ENCODE measurements at places on chromosomes 2 and 18. TPM values are rescaled to one million over a fixed set of nuclear protein-coding genes. Genes with fewer than 3 reads are reported as not detected.
A peak's percentile ranks its signal among the peaks of the same experiment; 100 is the strongest.

- H3K27me3 ChIP-seq: peaks cover 18% of the 10 kb centered on the region
- no peaks in the 10 kb centered on the region for H3K4me1 ChIP-seq
- no peaks in the 10 kb centered on the region for H3K36me3 ChIP-seq
- no peak for DNase-seq
Measured at GRCh38 chr2:72931280-72931910, 14.1 kb downstream of the EMX1 start.

GCG gene
- not detected for total RNA-seq

FAP gene
- total RNA-seq: 10.8 TPM

GPR39 gene
- total RNA-seq: not detected

- no peak overlapping the region for H3K27ac ChIP-seq
- no peak overlapping the region for H3K4me3 ChIP-seq
- DNase-seq: peak; percentile 62
Measured at GRCh38 chr2:167925758-167926157, 321.6 kb downstream of the STK39 start.

- no peaks in the 10 kb centered on the region for H3K4me1 ChIP-seq
- no peak for DNase-seq
- no peaks in the 10 kb centered on the region for H3K27me3 ChIP-seq
Measured at GRCh38 chr2:186130748-186131641, 355.1 kb upstream of the ZC3H15 start.

- peaks cover 45% of the 10 kb centered on the region for H3K4me1 ChIP-seq
- H3K4me3 ChIP-seq: no peak overlapping the region
- H3K27ac ChIP-seq: no peak overlapping the region
- H3K27me3 ChIP-seq: no peaks in the 10 kb centered on the region
- H3K36me3 ChIP-seq: no peaks in the 10 kb centered on the region
Measured at GRCh38 chr2:217049956-217050355, 190.1 kb upstream of the TNP1 start.

CPLX4 gene
- total RNA-seq: not detected

All from esophagus muscularis mucosa (tissue), 4 donors.